ENCODE measurements at places on chromosomes 11 and 22.

DNA sequence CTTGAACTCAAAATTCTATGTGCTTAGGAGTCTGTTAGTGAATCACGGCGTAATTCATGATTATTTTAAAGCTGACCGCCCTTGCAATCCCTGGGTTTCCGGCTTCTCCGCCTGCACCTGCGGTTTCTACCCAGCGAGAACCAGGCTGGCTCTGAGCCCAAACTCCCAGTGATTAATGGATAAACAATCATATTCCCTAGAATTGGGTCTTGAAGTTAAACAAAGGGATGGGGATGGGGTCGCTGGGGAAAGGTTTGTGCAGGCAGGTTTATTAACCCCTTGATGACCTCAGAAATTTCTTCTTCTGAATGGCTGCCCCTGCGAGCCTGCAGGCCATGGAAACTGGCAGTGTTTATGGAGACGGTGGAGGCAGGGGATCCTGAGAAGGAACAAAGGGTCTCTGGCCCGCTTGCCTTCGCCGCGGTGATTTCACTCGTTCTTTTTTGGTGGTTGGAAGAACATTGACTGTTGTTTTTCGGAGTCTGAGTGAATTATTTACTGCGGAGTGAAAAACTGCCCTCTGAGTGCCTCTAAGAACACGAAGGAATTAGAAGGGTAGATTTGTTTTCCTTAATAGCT is 1000.3 kb downstream of the BRD1 start:
- no peak for DNase-seq

DNA sequence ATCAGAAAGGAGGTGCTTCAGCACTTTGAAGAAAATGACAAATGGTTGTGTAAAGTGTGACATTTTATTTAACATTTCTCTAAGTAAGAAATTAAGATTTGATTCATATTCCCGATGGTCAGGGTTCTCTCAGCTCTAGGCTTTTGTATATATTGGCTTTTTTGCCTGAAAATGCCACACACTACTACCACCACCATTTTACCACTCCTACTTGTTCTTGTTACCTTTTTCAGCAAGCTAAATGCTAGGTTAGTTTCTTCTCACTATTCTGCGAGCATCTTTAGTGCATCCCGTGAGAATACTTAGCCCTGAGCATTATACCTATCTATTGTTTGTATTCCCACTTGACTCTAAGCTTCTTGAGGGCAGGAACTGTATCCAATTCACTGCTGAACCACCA is 177.6 kb upstream of the MTNR1B start:
- no peak for DNase-seq

- no peak for DNase-seq
These were observed 6.3 kb downstream of the GUCY1A2 start for GRCh38 chr11:107011977-107012376.

- no peak for DNase-seq
These were observed 1.7 kb downstream of the SLC37A4 start for GRCh38 chr11:119029069-119029339.

DNA sequence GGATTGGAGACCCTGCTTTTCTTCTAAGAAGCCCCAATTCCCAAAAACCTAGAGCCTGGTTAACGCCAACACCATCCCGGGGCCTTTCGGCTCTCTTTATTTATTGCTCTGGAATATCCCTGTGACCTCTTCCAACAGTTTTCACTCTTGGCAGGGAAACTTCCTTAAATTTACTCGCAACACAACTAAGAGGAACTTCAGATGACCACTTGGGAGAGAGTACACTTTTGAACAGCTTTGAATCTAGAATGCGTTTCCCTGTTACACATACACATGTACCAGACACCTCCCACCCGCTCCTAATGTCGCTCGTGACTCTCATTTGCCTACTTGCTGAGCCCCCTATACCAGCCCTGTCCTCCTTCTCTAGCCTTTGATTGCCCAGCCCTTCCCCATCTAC is 19.4 kb downstream of the TUBA8 start:
- no peak for DNase-seq

GRCh38 chr11:123839131-123839530 is 33.0 kb upstream of the OR6M1 start:
- no peak for DNase-seq

- DNase-seq: no peak
These were observed 17.2 kb downstream of the PARVA start for GRCh38 chr11:12394601-12395000.

- DNase-seq: no peak
These were observed 4.9 kb downstream of the LMO1 start for GRCh38 chr11:8258784-8259183.

- no peak for DNase-seq
These were observed 82.0 kb upstream of the SC5D start for GRCh38 chr11:121210445-121211080.

DNA sequence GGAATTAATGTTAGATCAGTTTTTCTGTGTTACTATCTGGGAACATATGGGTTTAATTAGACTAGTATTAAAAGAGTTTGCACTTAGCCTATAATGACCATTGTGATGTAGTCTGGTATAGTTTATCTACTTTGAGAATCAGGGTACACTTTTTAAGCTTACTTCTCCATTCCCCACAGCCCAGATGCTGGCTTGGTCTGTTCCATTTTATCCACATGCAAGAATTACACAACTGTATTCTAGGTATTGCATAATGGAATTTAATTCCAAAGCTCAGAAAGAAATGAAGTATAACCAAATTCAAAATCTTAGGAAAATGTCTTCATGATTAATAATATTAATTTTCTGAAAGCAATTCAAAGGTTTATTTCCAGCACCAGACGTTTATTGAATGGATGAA is 122.2 kb upstream of the PDGFD start:
- no peak for DNase-seq

DNA sequence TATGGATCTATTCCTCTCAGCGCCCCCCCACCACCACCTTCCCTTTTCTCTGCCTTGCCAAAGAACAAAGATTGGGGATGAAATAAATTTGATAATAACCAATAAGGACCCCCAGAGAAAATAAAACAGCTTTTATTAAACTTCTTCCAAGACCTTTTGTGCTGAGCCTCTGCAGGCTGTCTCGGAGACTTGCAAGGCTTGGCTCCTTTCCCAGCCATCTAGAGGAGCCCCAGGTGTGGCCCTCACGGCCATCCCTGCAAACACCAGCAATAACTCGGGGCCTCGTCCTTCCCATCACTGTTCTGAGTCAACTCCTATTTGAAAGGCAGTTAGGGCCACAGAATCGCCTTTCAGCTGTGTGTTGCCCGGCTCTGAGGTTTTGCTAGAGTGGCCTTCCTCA is 51.2 kb upstream of the LMO1 start:
- DNase-seq: no peak

DNA sequence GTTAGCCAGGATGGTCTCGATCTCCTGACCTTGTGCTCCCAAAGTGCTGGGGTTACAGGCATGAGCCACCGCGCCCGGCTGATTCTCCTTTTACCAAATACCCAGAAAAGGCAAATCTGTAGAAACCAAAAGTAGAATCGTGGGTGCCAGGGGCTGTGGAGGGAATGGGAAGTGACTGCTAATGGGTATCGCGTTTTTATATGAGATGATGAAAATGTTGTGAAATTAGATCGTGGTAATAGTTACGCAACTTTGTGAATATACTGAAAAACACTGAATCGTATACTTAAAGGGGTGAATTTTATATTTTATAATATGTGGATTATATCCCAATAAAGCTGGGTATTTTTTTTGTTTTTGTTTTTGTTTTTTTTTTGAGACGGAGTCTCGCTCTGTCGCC is 48.2 kb upstream of the CREB3L1 start:
- DNase-seq: no peak

DNA sequence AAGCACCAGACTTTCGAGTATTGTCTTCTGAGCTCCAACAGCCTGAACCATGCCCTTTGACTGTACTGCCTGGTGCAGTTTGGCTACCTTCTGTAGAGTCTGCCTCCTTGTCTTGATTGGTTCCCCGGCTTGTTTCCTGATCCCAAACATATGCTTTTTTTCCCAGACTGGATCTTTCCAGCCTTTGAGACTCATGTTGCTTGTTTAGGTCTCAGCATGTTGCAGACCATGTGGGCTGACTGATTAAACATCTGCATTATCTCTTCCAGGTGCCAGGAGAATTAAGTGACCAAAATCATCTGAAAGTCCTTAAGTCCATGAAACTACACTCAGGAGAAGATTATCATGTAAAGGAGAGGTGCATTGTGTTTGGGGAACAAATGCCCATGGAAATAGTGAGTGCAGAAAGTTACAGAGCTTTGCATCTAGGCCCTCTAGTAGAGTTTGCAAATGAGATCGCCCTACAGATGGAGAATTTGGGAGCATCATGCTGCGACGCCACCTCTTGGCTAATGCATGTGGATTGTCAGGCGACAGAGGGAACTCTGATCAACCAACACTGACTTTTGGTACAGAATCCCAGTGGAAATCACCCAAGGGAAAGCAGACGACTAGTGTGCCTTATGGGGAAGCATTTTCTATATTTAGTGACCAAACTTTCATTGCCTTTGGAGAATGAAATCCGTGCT is 188.8 kb downstream of the BLID start:
- DNase-seq: no peak

GRCh38 chr11:101825531-101825930 is 89.3 kb upstream of the CEP126 start:
- no peak for DNase-seq

DNA sequence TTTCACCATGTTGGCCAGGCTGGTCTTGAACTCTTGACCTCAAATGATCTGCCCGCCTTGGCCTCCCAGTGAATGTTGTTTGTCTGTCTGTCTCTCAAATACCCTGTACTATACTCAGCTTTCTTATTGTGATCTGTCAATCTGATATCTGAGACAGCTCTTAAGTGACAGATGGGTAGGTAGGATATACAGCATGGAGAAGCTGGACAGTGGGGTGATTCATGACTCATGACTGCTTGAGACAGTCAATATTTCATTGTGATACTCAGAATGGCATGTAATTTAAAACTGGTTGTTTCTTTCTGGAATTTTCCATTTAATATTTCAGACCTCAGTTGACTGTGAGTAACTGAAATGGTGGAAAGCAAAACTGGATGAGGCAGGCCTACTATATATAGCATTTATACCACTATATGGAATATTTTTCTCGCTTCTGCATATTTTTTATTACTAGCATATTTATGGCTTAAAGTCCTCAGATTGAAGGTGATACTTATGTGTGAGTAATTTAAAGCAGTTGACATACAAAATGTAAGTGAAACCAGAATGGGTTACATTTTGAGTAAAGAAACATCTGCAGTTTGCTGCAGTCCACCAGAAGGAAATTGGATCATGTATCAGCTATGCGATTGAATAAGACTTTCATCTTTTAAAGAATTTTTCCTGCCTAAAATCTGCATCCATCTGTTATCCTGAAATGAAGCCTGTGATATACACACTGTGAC is 22.3 kb downstream of the ARHGAP42 start:
- DNase-seq: no peak

- no peak for DNase-seq
These were observed 120.2 kb downstream of the TRIM29 start for GRCh38 chr11:120017582-120018150.

DNA sequence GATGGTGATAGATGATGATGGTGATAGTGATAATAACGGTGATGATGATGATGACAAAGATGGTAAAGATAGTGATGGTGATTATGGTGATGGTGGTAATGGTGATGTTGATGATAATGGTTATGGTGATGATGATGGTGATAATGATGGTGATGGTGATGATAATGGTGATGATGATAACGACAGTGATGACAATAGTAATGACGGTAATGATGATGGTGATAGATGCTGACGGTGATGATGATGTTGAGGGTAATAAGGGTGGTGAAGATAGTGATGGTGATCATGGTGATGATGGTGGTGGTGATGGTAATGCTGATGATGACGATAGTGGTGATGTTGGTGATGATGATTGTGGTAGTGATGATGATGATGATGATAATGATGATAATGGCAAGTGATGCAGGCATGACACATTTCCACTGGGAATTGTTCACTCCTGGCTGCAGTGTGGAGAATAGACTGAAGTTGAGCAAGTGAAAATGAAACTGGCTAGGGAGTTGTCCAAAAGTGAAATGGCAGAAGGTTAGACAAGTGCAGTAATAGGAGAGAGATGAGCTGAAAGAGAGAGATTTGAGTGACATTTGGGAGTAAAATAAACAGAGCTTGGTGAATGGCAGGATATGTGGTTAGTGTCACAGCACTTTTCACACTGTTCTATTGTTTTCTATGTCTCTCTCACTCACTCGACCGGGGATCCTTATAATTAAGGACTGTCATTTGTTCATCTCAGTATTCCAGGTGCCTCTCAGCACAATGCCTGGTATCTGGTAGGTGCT is 992.5 kb downstream of the OPCML start:
- DNase-seq: no peak

GRCh38 chr22:43289976-43290721 is 53.0 kb downstream of the SCUBE1 start:
- DNase-seq: no peak

DNA sequence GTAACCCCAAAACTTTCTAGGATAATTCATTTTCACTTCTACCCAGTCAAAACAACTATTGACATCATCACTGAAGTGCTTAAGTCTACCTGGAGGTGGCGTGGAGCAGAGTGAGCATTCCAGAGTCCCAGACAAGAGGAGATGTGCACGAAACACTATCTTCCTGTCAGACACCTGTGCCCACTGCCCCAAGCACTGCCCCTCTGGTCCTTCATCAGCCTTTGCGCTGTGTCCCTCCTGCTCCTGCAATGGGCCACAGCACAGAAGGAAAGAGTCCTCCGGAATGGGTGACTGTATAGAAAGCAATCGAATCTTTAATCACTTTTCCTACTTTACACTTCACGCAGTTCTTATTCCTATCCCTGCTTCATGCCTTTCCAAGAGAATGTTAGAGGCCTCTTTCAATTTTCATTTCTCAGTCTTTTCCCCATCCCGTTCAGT is 512 bp upstream of the GRIA4 start:
- DNase-seq: no peak

Measured in right atrium auricular region (tissue), 2 donors.